Dermis blood vessel endothelial cell (primary cell): ENCODE measurements at places on chromosomes 13 and 19. TPM values are rescaled to one million over a fixed set of nuclear protein-coding genes. Genes with fewer than 3 reads are reported as not detected.

DNA sequence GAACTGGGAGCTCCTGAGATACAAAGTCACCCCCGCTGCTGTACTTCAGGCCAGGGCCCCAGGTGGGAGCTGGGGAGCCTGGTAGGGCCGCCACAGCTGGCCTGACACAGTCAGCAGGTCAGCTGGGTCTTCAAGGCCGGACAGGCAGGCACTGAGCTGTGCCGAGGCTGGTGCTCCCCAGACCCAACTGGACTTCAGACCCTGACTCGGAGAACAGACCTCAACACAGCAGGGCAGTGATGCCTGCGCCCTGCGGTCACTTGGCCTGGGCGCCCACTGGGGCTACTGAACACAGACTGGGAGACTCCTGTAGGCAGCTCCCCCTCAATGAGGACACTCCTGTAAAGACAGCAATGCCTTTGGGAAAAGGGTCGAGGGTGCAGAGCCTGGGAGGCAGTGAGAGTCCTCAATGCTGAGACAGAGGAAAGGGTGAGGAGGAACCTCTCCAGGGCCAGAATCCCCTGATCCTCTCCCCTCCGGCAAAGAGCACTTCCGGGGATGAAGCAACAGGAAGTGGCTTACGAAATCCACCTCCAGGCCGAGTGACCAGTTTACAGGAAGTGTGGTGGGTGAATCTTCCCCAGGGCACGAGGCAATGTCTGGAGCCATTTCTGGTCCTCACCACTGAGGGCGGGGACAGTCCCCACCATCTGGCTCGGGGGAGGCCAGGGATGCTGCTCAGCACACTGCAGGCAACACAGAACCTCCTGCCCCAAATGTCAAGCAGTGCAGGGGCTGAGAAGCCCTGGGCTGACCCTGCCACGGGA is 40.8 kb upstream of the ISYNA1 start:
- peak; percentile 47 for DNase-seq

DNA sequence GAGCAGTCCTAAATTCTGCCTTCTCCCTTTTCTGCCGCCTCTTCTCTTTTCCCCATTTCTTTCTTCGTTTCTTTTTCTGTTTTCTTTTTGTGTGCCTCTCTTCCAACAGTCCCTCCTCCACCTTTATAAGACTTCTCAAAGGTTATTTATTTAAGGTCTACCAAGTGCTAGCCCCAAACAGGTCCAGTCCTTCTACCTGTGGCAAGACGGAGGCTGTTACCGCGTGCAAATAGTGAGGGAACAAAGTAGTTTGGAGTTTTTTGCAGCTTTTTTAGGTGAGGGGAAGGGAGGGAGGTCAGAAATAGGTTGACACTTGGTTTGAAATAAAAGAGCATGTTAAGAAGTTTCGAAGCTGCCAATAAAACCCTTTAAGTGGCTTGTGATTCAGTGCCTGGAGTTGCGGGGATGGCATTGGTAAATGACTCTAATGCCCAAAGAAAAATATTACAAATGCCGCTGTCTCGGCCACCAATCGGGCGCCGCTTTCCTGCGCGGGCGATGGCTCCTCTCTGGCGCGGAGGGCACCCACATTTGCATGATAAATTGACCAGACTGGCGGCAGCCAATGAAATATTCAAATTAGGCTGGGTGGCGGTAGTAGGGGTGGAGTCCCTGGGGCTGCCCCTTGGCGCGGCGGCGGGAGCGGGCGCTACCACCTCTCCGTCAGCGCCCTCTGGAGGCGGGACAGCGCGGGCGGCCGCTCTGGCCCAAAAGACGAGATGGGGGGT is 7.5 kb upstream of the TSHZ3 start:
- no peak for DNase-seq

DNA sequence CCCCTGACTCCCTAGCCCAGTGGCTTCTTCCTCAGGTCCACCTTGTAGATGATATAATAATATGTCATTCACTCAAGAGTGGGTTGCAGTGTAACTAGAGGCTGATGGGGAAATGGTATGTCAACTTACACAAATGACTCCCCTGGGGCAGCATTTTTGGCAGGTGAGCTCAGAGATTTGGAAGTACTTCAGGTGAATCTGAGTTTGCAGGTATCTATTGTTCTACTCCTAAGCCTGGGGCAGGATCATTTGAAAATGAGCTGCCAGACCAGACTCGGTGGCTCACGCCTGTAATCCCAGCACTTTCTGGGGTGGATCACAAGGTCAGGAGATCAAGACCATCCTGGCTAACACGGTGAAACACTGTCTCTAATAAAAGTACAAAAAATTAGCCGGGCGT is 11.6 kb upstream of the CNMD start:
- DNase-seq: no peak

DNA sequence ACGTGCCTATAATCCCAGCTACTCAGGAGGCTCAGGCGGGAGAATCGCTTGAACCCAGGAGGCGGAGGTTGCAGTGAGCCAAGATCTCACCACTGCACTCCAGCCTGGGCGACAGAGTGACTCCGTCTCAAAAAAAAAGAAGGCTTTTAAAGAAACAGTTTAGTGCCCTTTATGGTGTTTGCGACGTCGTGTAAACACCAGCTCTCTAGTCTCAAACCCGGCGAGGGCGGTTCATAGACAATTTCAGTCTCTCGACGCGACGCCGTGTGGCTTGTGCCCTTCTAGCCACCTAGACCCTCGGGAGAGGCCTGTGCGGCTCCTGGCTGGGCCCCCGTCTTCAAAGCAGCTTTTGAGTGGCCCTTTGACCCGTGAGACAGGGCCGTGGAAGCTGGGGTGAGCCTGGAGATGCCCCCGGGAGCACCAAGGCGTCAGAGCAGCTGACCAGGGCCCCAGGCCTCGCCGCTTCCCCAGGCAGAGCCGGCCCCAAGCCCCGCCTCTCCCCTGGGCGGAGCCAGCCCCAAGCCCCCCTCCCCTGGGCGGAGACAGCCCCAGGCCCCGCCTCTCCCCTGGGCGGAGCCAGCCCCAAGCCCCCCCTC is 5.0 kb upstream of the MADCAM1 start:
- peak; percentile 46 for DNase-seq

DNA sequence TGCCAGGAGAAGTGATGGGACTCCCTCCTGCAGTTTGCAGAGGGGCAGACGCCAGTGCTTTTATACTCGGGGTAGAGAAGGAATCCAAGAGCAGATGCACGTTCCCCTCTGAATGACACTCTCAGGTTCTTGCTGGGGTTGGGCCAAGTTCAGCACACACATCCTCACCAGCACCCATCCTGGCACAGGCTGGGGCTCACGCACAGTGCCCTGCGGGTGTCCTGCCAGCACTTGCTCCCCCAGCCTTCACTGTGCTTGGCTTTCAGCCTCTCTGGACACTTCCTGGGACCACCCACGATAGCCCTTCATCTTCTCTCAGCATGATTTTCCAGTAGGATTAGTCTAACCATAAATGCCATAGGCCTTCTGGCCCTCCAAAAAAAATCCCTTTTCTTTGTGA is 158.6 kb downstream of the ZNF536 start:
- no peak for DNase-seq

DNA sequence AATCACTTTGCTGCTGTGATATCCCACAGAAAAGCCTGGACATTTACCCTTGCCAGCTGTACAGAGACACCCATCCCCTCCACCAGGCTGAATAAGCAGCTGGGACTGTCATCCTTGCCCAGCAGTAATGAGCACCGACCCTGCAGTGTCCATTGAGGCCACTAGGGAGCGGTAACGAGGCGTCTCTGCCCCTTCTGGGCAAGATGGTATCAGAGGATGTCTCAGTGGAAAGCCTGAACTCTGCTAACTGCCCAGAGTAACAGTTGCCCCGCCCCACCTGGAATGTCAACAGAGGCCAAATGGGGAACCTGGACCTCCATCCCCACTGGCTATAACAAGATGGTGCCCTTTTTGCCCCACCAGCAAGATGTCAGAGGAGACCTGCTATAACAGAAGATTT is 22.8 kb upstream of the CEACAM20 start:
- peak; percentile 64 for DNase-seq

GRCh38 chr13:104608331-104608730 is 1542.1 kb upstream of the SLC10A2 start:
- no peak for DNase-seq

DNA sequence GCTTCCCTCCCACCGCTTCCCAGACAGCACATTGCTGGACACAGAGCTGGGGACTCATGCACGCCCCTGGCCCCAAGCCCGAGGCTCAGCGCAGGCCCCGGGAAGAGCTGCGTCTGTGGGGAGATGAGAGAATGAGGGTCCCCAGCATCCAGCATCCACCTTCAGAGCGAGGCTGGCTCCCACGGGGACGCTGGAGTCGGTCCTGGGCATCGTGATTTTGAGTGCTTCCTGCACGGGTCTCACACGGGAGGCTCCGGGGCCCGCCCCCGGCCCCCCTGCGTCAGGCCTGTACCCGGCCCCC is 4.7 kb downstream of the NCLN start:
- no peak for DNase-seq

GRCh38 chr13:74004109-74004508 is 130.1 kb downstream of the KLF12 start:
- no peak for DNase-seq

GRCh38 chr13:23620613-23621315 is 50.6 kb downstream of the TNFRSF19 start:
- DNase-seq: no peak

- DNase-seq: no peak
These were observed 86.1 kb downstream of the TEX26 start for GRCh38 chr13:31018511-31018910.

GRCh38 chr13:45870232-45870631 is 18.7 kb upstream of the SIAH3 start:
- DNase-seq: no peak

DNA sequence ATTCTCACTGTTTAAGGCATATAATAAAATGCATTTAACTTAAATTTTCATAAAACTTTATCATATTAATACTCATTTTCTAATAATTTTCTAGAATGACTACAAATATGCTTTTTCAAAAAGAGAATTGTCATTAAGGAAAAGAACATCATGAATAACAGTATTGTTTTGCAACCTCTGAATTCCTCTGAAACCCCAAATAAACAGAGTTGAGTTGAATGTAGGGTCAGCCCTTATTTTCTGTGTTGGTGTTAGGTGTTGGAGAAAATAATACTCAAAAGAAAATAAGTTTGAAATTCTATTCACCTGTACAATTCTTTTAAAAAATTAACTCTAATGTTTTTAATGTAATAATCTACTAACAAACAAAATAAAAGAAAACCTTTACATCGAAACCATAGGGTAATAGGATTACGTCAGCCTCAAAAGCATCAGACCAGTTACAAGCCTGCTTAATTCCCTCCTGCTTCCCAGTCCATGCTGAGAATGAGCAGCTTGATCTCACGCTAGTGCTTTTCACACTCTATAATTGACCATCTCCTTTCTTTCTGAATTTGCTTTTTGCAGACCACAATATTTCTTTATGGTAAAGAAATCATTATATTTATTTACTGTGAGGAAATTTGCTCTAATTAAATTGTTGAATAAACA is 160.9 kb downstream of the PCDH9 start:
- no peak for DNase-seq

DNA sequence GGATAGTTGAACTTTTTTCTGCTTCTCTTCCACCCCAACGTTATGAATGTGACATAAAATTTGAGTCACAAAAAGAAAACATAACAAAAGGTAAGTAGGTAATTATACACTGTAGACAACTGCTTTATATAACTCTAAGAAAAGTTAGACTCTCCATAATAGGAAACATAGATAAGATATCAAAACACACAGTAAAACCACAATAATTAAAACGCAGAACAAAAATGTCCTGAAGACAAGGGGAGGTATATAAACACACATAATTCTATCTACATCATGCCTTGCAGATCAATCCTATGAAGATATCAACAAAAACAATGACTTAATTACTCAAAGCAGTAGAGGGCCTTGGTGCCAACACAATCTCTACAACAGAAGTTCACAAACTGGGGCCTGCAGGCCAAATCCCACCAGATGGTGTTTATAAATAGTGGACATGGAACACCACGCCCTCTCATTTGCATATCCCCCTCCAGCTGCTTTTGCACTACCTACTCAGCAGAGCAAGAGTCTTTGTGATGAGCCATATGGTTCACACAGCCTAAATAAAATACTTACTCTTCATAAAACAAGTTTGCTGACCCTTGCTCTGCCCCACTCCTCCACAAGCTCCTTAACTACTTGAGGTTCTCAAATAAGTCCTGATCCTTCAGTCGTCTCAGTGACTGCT is 254.7 kb downstream of the KLF12 start:
- DNase-seq: no peak

- DNase-seq: no peak
These were observed 15.5 kb upstream of the ZNF835 start for GRCh38 chr19:56687031-56687430.

- DNase-seq: peak; percentile 44
These were observed 99.7 kb downstream of the STARD13 start for GRCh38 chr13:33185853-33186252.

- DNase-seq: peak; percentile 84
These were observed 3.5 kb upstream of the SBNO2 start for GRCh38 chr19:1177322-1178114.

- DNase-seq: no peak
These were observed 199.6 kb downstream of the UQCRFS1 start for GRCh38 chr19:29013325-29013724.

DNA sequence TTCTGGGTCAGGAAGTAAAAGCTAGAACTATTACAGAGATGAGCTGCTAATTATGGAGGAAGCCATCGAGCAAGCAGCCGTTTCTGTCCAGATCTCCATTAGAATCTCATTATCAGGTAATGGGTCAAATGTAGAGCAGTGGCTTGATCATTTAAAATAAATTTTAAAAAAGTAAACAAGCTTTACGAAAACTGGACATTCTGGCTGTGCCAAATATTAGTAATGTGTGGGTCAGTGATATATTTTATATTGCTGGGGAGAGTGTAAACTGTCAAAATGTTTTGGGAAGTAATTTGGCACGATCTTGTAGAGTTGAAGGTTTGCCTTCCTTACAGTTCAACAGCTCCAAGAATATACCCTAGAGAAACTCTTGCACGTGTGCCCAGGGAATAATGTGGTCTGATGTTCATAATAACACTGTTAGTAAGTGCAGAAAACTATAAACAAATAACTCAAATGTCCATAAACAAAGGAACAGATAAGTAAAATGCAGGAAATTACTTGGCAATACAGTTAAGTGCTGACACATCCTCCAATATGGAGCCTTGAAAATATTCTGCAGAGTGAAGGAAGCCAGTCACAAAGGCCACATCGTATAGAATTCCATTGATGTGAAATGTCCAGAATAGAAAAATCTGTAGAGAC is 127.2 kb upstream of the UBL3 start:
- DNase-seq: no peak

DNA sequence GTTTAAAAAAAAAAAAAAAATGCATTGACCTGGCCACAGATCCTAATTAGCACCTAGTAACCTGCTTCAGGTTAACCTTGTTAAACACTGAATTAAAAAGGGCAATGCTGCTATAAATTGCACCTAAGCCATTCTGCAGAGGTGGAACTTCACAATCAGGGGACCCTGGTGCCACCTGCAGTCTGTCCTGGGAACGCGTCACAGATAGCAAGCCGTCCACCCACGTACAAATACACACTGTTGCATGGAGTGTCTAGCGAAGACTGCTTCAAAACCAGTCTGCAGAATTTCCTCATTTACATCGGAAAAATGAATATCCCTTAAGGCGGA is 169.3 kb downstream of the COL4A1 start:
- peak; percentile 74 for DNase-seq

Gene SBK2
- not detected in 2 replicates for total RNA-seq

Gene EDNRB
- total RNA-seq: 112 and 119 TPM in 2 replicates

Gene RXFP2
- not detected in 2 replicates for total RNA-seq

Gene ANGPTL4
- total RNA-seq: 4.3 and 8.7 TPM in 2 replicates

Gene TJP3
- 0.09 and 0.51 TPM in 2 replicates for total RNA-seq

Gene TMEM190
- total RNA-seq: not detected in 2 replicates

Gene ZNF728
- total RNA-seq: 0.09 and 0.34 TPM in 2 replicates

Gene UBE2L5
- total RNA-seq: 0.05 TPM in 1 of 2 replicates, not detected in the other

Gene KLK13
- total RNA-seq: not detected in 2 replicates

Gene KLK11
- not detected in 2 replicates for total RNA-seq

Gene ANKRD10
- total RNA-seq: 52.6 and 92.2 TPM in 2 replicates

Gene EPSTI1
- total RNA-seq: 2.0 and 4.2 TPM in 2 replicates

Gene ZNF154
- total RNA-seq: 1.3 and 2.4 TPM in 2 replicates

Gene ZFR2
- total RNA-seq: 0.17 TPM in 1 of 2 replicates, not detected in the other
